ENCODE measurements at places on chromosomes 6 and 20. TPM values are rescaled to one million over a fixed set of nuclear protein-coding genes. Genes with fewer than 3 reads are reported as not detected.

- no peak for DNase-seq
Measured at GRCh38 chr6:86118271-86118670, 475.6 kb upstream of the SYNCRIP start.

IL17F gene
- 0.84 TPM for total RNA-seq

DNA sequence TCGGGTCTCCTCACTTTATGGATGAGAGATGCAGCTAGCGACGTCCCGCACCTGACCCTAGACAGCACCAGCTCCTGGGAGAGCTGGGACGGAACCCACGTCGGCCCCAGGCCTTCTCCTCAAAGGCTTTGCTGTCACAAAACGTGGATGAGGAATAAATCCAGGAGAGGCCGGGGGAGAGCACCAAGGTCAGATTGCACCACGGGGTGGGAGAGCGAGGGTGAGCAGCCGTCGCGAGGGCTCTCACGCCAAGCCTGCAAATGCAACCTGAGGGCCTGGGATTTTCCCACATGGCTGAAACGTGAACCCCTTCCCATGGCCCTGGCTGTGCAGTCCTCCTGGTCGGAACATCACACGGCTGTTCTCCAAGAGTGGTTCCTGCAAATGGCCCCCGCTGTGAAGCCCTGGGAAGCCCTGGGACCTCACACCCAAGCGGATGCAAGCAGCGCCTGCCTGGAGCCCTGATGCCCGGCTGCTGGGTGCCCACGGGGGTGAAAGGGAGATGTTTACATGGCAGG lies 45.3 kb downstream of the DLL1 start:
- no peak for DNase-seq

SAMD10 gene
- total RNA-seq: 19.3 TPM

DNA sequence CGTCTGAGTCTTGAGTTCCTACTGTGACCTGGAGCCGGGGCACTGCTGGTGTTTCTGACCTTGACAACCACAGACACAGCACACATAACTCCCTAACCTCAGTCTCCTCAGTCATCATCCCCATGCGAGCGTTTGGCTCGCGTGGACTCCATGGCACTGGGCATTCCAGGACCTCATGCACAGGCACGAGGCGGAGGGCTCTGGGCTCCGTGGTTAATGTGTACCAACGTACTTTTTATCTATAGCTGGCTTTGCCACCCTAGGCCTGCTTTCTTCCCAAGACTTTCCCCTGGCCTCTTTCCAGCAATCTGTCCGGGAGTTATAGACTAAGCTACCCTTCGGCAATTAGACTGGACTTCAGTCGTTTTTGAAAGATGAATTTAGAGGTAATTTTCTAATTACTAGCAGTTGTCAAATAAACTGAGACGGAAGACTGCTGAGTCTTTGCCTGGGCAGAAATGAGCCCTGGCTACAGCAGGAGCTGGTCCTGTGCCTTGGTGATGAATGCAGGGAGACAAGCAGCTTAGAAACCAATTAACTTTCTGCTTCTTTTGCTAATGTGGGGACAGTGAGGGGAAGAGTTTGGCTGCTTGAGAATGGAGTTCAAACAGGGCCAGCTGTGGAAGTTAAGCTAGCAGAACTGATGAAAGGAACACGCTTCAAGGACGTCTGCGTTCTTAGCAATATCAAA lies 16.1 kb upstream of the CTCFL start:
- no peak for DNase-seq

RNF144B gene
- total RNA-seq: 1.2 TPM

GHRH gene
- not detected for total RNA-seq

DNA sequence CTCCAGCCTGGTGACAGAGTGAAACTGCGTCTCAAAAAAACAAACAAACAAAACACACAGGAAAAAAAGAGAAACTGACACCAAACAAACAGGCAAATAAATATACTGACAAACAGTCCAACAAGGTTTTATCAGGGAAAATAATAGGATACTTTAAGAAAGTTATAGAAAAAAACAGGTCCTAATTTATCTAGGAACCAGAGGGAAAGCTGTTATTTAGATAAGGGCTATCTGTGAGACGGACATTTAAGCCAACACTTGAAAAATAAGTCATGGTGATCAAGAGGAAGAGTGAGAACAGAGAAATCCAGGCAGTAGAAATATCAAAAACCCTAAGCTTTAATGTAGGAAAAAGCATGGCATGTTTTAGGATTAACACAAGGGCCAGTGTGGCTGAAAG lies 68.9 kb downstream of the FAM217A start:
- DNase-seq: no peak

IP6K3 gene
- not detected for total RNA-seq

GRCh38 chr6:27986928-27987725 lies 30.1 kb downstream of the OR2B6 start:
- DNase-seq: no peak

MUC21 gene
- not detected for total RNA-seq

MLN gene
- total RNA-seq: not detected

ZBTB46 gene
- total RNA-seq: 0.31 TPM

- peak; percentile 34 for DNase-seq
Measured at GRCh38 chr6:130381459-130382380, 15.9 kb downstream of the TMEM200A start.

DNA sequence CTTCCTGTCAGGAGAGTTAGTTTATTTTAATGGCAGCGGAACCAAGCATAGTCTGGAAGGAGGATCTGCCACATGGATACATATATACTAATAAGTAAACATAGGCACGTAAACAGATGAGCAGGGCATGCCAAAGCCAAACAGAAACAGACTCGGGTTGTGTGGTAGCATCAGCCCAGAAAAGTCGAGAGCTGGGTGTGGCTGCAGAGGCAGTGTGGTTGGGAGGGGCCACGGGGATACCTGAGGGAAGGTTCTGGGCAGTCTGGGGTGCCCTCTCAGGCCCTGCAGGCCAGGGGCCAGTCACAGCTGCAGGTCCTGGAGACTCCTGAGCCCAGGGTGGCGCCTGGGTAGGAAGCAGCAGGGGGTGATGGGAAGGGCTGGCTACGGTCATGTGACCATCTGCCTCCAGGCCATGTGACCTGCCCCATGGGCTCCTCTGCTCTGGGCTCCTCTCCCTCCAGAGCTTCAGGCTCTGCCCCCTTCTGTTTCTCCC lies 42.8 kb upstream of the MRPS10 start:
- DNase-seq: no peak

DNA sequence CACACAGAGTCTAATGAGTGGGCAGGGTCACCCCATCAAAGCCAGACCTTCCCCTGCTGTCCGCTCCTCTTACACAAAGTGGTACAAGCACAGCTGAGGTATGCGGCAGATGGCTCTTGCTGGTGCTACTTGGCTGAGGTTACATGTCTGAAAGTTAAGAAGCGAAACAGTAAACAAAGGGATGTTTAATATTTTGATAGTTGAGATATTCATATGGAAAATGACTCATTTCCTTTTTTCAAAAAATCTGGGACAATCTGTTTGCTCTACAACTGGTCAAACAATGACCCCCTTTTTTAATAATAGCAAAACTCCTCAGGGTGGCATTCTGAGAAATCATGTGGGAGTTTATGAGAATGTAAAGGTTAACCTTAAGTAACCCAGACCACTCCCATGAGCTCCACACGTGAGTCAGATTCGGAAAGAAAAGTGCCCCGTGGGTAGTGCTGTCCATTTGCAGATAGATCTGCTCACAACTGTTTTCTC lies 245.3 kb downstream of the TBXT start:
- no peak for DNase-seq

ZNF311 gene
- 0.73 TPM for total RNA-seq

Measured in CD8-positive, alpha-beta memory T cell (primary cell).